ENCODE measurements at places on chromosomes 5 and 9.
A peak's percentile ranks its signal among the peaks of the same experiment; 100 is the strongest.

GRCh38 chr5:175859916-175860315 lies 11.5 kb upstream of the CPLX2 start:
- DNase-seq = peak; percentile 78

DNA sequence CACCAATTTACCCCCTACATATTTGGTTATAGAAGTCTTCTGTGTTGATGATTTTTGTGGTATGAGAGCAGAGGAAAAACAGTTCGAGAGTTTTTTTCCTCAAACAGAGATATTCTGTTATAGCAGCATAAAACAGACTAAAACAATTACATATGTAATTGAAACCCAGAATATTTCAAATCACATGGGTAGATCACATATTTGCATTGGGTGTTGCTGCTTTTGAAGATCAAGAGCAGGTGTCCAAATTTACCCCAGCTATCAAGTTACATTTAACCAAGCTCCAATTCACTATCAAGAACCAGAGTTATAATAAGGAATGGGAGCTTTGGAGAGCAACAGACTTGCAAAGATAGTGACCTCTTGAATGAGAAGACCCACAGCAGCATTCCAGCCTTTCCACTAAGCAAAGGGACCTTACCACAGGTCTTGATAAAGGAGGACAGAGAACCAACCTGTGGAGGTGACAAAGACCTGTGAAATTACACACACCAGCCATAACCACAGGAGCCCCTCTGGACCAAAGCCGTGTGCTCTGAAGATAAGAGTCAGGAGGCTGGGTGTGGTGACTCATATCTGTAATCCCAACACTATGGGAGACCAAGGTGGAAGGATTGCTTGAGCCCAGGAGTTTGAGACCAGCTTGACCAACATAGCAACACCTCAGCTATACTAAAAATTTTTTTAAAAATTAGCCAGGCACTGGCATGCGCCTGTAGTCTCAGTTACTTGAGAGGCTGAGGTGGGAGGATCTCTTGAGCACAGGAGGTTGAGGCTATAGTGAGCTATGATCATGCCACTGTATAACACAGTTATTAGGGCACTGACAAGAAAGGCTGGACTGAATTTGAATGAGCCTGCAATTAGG lies 4.0 kb upstream of the CCL28 start:
- DNase-seq = no peak

DNA sequence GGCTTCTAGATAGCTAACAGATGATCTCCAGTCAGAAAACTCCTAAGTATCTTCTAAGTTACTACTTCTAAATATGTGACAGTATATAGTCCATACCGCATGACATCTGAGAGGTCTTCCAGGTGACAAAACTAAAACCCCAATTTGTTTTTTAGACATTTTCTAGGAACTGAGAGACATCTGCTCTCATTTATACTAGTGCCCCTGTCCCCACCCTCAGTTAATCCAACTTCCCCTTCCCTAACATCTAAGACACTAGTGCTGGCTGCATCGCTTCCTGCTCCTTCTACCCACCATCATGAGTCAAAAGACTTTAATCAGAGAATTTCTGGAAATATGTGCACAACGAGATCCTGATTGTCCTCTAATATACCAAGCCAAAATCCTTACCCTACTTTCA lies 37.9 kb downstream of the FBXW11 start:
- DNase-seq = no peak

GRCh38 chr9:121783521-121784507 lies 132.4 kb downstream of the DAB2IP start:
- peak; percentile 39 for DNase-seq

DNA sequence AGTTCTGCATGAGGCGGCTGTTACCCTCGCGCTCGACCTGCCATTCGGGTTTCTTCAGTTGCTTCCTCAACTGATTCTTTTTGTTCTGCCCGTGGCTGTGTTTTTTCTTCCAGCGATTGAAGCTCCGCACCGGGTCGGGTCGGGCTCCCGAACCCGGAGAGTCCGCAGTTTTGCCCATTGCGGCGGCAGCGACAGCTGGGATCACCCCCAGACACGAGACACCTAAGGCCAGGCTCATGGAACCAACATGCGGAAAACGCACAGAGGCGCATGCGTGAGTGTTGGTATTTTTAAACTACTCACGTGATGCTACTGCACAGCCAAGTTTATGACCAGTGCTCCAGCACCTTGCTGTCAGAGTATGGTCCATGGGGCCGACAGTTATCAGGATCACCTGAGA lies 100.0 kb downstream of the SPATA31D1 start:
- DNase-seq = no peak
